MG63 (cell line): ENCODE measurements at places on chromosomes 13 and 19.

GRCh38 chr13:84430446-84430845 lies 548.2 kb upstream of the SLITRK1 start:
- peak; percentile 79 for DNase-seq

- no peak for DNase-seq
These were observed 17.6 kb downstream of the PPP1R12C start for GRCh38 chr19:55099557-55100506.

GRCh38 chr19:12880551-12881171 lies 588 bp downstream of the DNASE2 start:
- DNase-seq = no peak

GRCh38 chr19:17821190-17821589 lies at the start of gene INSL3:
INSL3 (minus strand) TSS chr19:17821519; CDS start chr19:17821506, 13 bp downstream.
- no peak for DNase-seq

DNA sequence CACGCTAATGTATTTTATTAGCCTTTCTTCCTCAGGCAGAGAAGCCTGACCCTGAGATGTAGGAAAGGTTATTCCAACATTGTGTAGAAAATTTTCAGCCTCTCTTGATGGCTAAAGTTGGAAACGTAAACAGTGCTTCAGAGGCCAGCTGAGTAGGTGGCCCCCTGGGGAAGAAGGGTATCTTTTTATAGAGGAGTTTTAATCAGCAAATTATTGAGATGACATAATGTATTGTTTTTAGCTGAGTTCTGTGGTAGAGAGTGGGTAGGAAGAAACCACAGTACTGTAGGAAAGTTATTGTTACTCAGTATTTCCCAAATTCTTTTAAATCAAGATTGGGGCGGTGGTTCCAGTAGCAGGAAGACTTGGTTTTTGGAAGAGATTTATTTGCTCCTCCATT lies 268.8 kb downstream of the DLEU7 start:
- peak; percentile 56 for DNase-seq

GRCh38 chr13:111281751-111282311 lies 38.6 kb upstream of the TEX29 start:
- no peak for DNase-seq

DNA sequence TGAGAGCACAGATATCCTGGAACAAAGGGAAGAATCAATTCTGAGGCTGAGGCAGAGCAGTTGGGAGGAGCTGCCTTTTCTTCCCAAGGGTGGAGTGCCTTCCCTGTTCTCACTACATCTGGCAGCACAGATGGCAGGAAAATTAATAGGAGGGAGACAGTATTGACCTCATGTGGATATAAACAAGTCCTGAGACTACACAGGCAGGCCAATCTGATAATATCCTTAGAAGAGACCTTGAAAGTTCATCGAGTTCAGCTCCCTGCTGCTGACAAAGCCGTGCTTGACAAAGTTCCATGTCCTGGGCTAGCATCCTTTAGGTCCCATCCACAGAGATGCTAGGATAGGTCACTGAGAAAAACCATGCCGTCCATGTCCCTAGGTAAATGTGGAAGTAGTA lies 1451.5 kb downstream of the EFNB2 start:
- DNase-seq = no peak

GRCh38 chr13:60162096-60162495 lies 1.6 kb downstream of the DIAPH3 start:
- no peak for DNase-seq

DNA sequence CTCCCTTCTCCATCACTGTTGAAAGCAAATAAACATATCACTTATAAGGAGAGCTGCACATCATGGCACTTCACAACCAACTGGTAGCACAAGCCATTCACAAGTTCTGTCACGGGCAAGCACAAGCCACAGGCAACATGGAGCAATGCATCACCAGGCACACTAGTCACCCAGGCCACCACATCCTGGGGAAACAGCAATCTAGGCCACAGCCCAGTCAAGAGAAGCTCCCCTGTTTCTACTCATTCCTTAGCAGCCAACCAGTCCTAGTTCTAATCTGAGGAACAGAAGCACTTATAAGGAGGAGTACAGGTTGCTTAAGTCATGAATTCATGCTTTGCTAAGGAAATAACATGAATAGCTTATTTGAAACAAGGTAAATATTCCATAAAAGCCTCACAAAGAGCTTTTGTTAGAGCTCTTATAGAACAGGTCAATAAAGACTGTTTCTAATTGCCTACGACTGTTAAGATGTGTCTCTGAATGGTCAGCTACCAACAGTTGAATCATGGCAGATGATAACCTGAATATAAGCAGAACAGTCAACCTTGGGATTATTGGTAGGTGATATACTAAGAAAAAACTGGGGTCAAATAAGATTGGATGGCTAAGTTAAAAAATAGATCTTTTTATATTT lies 169.0 kb downstream of the TBC1D4 start:
- DNase-seq = no peak

GRCh38 chr13:87130423-87130822 lies 540.7 kb upstream of the SLITRK5 start:
- no peak for DNase-seq
